ENCODE measurements at places on chromosomes 12 and 14.
A peak's percentile ranks its signal among the peaks of the same experiment; 100 is the strongest.

DNA sequence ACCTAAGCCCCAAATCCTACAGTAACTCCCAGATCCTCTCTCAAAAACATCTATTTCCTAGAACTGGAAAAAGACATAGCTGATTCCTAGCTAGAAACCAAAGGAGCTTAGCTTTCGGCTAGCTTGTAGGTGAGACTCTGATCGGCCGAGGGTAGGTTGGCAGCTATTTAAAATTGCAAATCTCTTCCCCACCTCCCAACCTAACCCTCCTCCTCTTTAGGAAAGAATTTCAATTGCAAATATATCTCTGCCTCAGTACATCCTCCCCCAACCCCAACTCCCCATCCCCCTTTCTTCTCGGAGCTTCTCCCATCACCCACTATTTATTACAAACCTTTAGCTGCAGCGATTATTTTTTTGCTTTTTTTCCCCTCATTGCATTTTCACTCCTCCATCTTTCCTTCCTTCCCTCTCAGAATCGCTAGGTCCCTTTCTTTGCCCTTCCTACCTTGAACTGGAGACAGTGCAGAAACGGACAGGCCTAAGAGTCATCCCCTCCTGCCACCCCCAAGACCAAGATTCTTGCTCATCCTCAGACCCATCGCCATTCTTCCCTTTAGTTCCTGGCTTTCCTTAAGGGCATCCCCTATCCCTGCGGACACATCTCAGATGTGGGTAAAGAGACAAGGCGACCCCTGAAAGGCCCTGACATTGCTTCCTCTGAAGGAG, 13.4 kb downstream of the ZFHX2 start:
- no peak for DNase-seq

DNA sequence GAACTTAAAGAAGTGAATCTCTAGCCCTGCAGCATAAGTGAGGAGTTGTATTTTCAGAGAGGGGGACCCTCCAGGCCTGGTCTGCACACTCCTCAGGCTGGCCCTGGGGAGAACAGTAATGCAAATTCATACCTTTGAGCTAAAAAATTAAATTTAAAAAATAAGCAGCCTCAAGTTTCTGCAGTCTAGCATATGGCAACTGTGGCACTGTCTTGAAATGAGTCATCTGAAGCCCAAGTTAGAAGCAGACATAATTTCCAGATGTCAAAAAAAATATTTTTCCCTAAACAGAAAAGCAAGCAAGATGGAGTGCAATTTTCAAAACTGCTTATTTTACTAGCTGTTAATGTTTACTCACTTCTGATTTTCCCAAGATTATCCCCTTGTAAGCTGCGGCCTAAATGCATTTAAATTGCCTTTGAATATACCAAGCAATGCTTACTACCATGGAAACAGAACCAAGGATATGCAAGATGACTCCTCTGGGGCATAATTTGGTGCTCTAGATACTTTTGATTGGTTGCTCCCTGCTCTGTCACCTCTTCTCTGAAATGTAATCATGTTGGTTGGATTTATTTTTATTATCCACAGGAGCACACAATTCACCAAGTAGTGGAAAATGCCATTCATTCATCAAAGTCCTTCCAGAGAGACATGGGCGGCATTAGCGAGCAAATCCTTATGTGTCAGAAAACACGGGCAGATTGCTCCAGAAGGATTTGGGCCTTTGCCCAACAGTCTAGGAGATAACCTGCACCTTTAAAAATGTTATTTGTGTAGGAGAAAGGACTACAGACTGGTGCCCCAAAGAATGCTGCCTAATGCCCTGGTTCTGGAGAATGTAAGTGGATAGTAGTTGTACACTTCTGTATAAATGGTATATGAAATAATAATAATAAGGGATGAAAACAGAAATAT, 25.0 kb upstream of the DHRS7 start:
- DNase-seq: no peak

GRCh38 chr12:105109465-105110212, 2.1 kb downstream of the WASHC4 start:
- no peak for DNase-seq

DNA sequence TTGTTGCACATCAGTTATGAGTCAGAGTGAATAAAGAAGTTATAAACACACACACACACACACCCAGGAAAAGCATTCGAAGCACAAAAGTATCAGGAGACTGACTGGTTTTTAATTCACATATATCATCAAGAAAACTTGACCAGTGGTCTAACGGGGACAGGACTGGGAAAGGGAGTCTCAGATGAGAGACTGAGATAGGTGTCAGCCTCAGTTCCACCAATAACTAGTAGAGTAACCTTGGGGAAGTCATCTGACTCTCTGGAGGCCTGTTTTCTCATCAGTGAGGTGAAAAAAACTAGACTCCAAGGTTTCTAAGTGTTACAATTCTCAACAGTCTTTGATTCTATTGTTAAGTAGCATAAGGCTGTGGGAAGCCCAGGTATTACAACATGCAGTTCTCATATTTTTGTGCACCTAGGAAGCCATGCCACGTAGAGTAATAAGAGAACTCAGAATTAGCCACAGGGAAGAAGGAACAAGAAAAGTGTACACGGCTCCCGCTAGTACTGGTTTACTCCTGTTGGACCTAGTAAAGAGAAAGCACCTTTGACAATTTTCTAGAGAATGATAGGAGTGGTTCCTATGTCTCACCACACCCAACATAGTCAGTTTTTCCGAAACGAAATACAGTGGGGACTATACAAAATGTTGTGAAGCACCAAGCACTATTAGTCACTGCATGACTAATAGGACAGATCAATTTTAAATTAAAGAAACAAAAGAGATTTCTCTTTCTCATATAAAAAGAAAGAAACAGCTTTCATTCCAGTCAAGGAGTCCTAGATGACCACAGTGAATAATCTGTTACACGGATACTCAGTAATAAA, 5.0 kb downstream of the PPTC7 start:
- DNase-seq: no peak

DNA sequence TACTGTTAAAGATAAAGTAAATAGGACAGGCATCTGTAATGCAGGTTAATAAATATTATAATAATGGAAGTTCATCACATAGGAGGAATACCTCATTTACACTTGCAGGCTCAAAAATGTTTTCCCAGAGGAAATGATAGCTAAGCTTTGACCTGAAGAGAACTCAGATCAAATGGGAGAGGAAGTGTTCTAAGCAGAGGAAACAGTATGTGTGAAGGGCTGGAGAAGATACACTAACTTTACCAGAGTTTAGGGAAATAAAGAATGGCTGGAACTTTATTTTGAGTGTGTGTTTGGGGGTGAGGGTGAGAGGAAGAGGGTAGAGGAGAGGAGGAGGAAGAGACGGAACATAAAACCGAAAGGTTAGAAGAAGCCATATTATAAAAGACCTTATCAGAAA, 34.0 kb upstream of the AP4S1 start:
- no peak for DNase-seq

DNA sequence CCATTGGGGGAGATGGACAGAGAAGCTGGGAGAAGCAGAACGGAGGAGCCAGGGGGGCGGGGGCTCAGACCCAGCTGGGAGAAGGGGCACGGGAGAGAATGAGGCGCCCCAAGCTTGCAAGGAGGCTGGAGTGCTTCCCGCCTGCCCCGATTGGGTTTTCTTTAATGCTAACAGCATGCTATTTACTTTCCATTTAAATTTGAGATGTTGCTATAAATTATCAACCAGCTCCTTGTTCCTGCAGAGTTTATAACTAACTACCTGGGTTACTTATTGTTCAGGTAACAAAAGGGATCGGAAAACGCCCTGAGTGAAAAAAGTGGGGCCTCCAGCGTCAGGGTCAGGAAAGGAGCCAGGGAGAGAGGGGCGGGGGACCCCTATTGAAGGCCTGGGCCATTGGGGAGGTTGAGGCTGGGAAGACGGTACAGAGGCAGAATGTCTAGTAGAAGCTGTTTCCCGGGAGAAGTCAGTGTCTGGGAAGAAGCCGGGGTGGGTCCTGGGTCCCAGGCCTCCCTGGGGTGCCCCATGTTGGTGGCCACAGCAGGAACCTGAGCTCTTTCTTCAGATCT, 2.5 kb downstream of the HNF1A start:
- no peak for DNase-seq

- no peak for DNase-seq
Observed at GRCh38 chr12:127606476-127607015, 660.4 kb upstream of the TMEM132C start.

- no peak for DNase-seq
Observed at GRCh38 chr12:109719123-109720022, 5.7 kb downstream of the FAM222A start.

- DNase-seq: no peak
Observed at GRCh38 chr14:60304509-60304908, 55.5 kb downstream of the PPM1A start.

- no peak for DNase-seq
Observed at GRCh38 chr12:83158613-83159207, 472.0 kb downstream of the TMTC2 start.

DNA sequence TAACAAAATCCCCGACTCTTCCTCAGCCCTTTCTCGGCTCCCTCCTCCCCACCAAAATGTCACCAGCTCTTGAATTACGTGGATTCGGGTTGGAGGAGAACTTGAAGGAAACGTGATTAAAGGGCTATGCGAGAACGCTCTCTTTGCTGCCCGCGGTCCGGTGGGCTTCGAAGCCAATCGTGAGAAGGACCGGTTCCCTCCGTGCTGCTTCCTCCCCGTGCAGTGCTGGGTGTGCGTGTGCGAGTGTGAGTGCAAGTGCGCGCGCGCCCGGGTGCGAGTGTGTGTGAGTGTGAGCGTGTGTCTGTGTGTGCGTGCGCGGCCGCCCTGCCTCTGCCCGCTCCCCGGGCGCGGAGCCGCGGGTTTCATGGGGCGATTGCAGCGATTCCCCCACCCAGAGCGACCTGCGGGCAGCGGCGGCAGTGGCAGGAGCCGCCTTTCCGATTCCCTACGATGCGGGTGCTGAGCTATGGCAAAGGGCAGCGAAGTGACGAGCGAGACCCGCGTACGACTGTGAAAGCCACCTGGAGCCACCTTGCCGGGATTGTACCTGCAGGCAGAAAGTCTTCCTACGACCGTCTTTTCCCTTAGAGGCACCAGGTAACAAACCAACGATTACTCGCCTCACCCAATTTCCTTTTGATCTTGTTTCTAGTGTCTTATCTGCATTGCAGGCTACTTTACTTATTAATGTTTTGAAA, 1.4 kb downstream of the LRFN5 start:
- no peak for DNase-seq

DNA sequence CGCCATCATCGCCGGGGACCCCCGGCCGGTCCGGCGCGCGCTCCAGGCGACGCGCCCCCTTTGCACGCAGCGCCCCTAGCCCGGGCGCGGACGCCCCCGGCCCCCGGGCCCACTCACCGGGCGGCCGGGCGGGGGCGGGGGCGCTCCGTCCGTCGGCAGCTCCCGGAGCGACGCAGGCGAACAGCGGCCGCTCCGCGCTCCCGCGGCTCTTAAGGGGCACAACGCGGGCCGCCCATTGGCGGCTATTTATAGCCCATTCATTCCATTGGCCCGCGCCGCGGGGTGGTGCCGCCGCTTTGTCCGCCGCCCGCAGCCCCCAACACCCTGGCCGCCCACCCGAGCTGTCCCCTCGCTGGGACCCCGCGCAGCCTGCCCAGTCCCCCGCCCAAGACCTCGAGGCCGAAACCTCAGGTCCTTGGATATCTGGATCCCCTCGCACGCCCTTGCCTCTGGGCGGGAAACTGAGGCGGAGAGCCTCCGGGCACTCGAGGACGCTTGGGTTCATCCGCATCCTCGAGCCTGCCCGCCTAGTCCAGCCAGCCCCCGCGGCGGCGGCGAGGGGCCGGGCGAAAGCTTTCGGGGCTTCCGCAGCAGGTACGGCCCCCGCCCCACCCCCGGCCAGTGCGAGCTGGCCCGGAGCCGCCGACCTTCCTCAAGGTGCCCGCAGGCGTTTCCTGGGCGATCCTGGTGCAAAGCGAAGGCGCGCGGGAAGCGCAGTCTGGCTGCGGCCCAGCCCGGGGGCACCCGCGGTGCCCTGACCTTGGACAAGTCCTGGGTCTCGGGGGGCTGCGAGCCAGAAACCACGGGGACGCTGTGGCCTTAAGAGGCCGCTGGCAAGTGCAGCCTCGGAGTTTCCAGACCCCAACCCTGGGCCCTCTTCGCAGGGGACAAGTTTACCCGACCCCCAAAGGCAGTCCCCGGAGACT, at the start of gene CKB:
Gene CKB (minus strand): TSS at position 182 of the 926 bp plus-strand sequence. CDS start 337 bp downstream, outside the sequence.
- peak; percentile 76 for DNase-seq

- DNase-seq: peak; percentile 6
Observed at GRCh38 chr12:39723831-39724230, 104.2 kb upstream of the ABCD2 start.

DNA sequence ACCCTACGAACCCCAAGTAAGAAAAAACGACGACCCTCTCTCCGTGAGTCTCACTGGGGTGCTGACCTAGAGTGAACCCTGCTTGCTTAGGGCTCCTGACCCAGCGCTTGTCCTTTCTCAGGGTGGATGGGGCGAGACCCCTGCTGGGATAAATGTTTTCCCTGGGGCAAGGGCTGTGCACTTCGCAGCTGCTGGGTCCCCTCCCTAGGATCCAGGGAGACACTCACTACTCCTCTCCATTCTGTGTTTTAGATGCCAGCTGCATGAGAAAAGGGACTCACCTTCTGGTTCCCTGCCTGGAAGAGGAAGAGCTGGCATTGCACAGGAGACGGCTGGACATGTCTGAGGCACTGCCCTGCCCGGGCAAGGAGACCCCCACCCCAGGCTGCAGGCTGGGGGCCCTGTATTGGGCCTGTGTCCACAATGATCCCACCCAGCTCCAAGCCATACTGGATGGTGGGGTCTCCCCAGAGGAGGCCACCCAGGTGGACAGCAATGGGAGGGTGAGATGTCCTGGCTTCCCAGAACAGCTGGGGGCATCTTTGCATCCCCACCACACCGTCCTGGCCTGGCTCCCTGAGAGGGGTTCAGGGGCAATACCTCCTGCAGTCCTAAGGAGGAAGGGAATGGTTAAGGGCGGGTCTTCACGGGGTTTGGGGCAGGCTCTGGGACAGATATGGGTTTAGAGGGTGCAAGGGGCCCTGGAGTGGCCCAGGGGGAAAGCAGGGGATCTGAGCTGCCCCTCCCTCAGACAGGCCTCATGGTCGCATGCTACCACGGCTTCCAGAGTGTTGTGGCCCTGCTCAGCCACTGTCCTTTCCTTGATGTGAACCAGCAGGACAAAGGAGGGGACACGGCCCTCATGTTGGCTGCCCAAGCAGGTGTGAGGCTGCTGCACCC, 663 bp downstream of the ANKRD33 start:
- no peak for DNase-seq
